ENCODE measurements at places on chromosomes 5 and 9.
A peak's percentile ranks its signal among the peaks of the same experiment; 100 is the strongest.

GRCh38 chr5:10708189-10708944 lies 52.7 kb downstream of the DAP start:
- no peak for DNase-seq

GRCh38 chr9:77896938-77897667 lies 134.5 kb downstream of the GNAQ start:
- no peak for DNase-seq

DNA sequence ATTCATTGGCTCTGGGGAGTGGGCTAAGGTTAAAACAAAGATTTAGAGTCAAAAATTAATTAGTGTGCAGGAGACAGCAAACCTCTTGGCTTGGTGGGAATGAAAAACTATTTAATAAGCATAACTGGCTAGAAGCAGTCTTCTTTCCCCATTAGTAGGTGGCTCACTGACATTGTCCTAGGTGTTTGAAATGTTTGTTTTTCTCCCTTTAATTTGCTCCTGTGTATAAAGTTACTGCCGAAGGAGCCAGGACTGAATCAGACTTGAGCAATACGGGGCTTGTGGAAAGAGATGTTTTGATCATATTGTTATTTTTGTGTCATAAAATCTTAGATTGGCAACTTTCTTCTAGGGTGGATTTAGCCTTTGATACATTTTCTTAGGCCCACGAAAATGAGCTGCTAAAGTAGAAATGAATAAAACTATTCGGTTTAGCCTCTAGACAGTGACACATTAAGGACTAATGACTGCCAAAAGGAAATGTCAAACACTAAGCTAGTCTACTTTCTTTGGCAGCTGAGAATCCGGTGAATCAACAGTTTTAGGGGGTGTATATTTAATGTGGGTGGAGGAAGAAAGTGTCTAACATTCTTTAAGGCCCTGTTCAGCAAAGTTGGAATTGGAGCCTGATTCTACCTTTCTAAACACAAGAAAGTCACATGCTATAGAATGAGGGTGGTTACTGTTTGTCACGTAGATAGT lies 30.2 kb downstream of the LRRTM2 start:
- peak; percentile 90 for DNase-seq

DNA sequence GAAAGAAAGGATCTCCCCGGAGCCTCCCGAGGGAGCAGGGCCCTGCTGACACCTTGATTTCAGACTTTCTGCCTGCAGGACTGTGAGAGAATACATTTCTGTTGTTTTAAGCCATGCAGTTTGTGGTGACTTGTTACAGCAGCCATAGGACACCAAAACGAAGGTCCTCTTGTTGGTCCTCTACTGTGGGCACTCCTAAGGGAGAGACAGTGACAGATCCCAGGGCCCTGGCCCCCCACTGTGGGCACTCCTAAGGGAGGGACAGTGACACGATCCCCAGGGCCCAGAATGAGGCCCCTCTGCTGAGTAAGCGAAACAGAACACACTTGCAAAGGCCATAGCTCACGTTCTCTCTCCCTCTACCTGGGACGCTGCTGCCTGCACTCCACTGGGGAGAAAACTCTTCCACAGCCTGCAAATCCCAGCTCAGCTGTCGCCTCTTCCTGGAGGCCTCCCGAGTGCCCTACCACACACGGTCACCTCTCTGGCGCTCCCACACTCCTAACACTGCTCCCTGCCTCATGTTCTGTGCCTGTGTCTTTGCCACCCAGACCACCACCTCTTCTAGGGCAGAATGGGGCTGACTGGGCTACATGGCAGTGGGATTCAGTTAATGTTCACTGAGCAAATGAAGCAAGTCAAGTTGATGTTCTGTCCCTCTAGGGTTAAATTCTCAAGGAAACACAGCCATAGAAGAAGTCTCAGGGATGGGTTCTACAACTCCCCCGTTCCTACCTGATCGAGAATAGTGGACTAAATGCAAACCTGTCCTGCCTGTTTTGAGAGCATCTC lies 23.8 kb downstream of the ANKS6 start:
- DNase-seq, result no peak

GRCh38 chr5:56522169-56522568 lies 289.0 kb upstream of the ANKRD55 start:
- no peak for DNase-seq

- no peak for DNase-seq
Observed at GRCh38 chr5:2200261-2200950, 317.7 kb upstream of the IRX4 start.

- peak; percentile 99 for DNase-seq
Observed at GRCh38 chr9:121700165-121700831, 48.9 kb downstream of the DAB2IP start.

DNA sequence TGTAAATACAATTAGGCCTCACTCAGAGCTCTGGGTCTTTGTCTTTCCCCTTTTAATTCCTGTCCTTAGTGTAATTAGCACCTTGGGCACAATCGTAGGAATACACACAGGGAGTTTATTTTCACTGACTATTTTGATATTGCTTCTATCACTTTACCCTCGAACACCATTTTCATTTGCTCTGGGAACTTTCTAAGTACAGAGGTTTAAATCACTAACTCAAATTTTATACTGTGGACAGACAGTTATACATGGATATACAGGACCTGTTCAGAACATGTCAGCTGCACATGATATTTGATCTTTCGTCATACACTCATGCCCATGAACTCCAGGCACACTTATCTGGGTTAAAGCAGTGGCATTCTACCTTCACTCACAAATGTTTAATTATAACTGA lies 217.8 kb upstream of the TMEM161B start:
- DNase-seq, result no peak

DNA sequence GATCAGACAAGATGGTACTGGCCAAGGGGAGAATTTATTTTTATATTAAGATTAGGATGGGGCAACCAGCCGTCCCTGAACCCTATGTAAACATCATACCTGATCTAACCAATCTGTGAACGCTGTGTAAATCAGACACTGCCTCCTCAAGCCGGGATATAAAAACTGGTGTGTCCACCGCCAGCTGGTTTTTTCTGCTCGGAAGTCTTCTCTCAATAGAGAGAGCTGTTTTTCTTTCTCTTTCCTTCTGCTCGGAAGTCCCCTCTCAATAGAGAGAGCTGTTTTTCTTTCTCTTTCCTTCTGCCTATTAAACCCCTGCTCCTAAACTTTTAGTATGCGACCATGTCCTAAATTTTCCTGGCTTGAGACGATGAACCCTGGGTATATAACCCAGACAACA lies 615.5 kb upstream of the NUDT12 start:
- DNase-seq, result no peak

- DNase-seq, result no peak
Observed at GRCh38 chr5:88519066-88519465, 250.4 kb upstream of the TMEM161B start.

GRCh38 chr9:110364451-110364850 lies 26.8 kb upstream of the TXNDC8 start:
- DNase-seq, result peak; percentile 25

DNA sequence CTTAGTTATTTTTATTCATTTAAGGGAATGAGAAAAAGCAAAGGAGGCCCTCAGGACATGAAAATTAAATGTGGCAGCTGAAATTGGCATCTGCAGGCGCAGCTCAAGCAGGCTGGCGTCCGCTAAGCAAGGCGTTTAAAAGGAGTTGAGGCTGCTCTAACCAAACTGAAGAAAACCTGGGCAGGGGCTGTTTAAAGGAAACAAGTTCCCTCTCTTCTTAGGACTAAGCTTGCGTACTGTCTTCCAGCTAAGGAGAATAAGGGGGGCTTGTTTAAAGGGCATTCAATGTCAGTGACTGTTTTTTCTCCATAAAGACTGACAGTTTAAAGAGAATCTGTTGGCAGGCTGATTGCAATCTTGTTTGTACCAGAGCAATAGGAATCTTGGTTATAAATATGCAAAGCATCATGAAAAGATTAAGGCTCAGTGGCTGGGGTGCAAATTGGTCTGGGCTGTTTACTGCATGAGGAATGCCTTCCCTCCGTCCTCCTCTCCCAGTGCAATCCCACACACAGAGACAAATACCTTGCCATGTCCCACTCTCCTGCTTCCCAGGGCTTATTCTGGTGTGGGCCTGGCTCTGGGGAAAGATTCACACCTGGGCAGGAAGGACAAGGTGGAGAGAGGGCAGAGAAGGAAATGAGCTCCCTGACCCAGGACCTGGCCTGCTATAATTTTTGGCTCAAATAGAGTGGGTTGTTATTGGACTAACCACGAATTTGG lies 85.9 kb upstream of the LIFR start:
- no peak for DNase-seq

DNA sequence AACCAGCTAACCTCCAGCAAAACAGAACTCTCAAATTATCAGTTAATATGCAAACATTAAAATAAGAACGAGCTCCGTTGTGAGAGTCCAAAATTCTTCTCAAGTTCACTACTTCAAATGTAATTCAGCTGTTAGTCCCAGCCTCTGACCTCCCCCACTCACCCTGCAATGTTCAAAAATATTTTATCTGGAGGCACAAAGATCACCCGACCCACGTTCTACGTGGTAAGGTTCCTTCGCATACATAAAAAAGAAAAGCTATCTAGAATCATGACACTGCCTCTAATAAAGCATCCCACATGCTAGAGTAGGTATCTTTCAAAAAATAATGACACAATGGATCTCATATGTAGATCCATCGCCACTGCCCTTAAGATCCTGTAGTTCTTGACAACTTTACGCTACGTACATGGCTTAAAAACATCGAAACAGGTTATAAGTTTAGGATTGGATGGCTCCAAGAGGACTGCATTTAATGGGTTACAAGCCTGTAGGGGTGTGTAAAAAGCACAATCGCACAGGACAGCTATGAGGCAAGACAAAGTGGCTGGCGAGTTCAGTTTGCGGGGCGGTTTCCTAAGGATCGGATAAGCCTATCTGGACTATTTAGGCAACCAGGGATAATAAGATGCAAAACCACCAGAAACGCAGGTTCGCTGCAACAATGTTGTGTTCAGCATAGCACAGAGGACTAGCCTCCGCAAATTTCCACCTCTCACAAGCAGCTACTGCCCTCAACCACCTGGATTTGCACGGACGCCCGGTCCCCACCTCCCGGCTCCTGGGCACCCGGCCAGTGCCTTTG lies 969 bp downstream of the CLK4 start:
- peak; percentile 48 for DNase-seq

GRCh38 chr5:178526773-178527457 lies 63.3 kb downstream of the COL23A1 start:
- DNase-seq, result no peak
